ENCODE measurements at places on chromosomes 12 and 14.

- DNase-seq: peak; percentile 67
Observed at GRCh38 chr14:103528146-103528586, 830 bp upstream of the TRMT61A start.

- no peak for DNase-seq
Observed at GRCh38 chr14:99169776-99170356, 102.1 kb downstream of the BCL11B start.

- no peak for DNase-seq
Observed at GRCh38 chr12:77354766-77355362, 289.5 kb upstream of the E2F7 start.

- DNase-seq: no peak
Observed at GRCh38 chr14:60650373-60650961, 1.2 kb upstream of the SIX1 start.

DNA sequence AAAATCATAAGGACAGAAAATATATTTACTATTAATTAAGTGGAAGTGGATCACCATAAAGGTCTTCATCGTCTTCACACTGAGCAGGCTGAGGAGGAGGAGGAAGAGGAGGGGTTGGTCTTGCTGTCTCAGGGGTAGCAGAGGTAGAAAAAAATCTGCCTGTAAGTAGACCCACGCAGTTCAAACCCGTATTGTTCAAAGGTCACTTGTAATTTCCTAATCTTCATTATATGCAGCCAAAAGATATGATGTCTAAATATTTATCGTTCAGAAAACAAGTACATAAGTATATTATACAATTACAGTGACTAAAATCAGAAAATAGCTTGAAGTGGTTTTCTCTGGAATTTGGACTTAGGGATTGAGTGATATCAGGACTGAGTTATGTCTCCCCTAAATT, 72.1 kb downstream of the GTF2A1 start:
- DNase-seq: no peak

- no peak for DNase-seq
Observed at GRCh38 chr12:89731089-89731488, 22.5 kb upstream of the ATP2B1 start.

GRCh38 chr12:14252697-14253096, 112.8 kb upstream of the ATF7IP start:
- DNase-seq: no peak

DNA sequence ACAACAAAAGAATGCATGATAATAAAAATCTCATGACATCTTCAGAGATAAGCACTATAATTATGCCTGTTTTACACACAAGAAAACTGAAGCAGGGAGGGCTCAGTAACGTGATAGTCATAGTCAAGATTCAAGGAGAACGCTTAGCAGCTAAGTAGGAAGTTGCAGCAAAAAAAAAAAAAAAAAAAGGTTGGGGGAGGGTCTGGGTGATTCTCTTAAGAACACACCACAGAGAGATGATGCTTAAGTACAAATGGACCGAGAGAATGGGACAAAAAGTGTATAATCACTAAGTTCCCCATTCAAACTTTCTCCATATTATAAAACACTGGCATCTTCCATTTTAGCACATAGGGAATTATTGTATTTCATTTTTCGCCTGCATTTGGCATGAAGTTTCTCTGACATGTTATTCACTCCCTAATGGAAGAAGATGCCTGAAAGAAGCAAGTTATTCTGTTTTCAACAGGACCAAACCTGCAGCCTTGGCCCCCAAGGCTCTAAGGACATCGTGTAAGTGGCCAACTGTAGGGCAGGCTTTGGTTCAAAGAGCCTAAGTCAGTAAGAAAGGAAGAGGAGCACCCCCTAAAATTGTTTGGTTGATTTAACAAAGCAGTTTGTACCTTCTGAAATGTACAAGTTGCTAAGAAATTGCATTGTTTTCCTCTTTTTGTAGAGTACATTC, 142.9 kb upstream of the TMPO start:
- no peak for DNase-seq

GRCh38 chr12:12024911-12025682, 45.6 kb upstream of the BCL2L14 start:
- no peak for DNase-seq

DNA sequence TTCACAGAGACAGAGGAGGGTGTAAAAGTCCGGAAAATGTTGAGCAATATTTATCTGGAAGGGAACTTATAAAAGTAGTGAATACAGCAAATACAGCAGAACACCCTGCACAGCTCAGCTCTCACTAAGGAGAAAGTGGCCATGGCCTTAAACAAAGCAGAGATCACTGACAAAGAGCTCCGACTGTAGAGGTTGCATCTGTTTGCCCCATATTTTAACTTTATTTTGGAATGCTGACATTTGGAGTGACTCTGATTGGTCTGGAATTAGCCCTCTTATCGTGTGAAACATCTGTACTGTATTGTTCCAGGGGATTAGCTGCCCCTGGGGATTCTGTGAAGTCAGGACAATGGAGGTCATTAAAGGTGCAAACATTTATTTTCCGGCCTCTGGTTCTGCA, 1275.7 kb upstream of the FLRT2 start:
- DNase-seq: no peak

- DNase-seq: no peak
Observed at GRCh38 chr14:75242546-75243273, 35.9 kb upstream of the FOS start.

DNA sequence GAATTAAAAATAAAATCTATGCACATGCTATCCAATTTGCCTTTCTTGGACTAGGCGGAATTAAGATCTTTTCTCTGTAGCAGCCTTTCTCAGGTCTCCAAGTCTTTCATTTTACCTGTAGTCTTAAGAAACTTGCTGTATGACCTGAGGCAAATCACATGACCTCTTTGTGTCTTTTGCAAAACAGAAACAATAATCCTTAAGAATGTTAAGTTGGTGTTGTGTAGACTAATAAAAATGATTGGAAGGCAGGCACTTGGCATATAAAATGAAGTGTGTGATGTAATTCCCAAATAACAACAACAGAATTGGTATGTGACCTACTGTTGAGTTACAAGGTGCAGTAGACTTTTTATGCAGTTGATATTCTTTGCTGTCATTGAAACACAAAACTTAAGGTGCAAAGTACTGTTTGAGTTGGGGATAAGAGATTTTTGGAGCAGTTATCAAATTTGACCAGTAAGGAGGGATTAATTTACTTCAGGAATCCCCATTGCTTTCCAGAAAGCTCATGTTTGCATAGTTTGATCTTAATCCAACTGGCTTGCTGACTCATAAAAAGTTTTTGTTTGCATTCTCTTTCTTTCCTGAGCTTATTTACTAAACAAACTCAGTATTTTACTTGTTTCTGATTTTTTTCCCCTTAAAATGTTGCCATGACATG, 51.4 kb downstream of the SUSD6 start:
- DNase-seq: no peak

DNA sequence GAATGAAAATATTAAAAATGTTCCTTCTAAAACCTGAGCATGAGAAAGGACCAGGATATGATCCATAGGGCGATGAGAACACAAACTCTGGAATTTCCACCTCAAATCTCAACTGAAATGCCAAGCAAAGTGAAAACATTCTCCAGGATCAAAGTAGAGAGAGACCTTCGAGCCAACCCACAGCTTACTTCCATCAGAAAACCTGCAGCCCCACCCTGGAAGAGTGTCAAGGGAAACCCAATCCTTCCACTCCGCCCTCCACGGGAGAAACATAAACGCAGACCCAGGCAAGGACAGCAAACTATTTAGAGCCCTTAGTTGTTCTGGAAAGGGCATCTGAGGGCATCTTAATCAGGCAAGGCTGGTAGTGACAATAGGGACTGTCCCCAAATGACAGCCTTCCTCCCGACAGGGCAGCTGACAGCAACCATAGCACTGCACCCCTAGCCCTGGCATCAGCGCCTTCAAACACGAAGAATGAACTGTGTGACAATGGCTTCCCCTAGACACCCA, 21.8 kb downstream of the SLC15A4 start:
- DNase-seq: no peak

DNA sequence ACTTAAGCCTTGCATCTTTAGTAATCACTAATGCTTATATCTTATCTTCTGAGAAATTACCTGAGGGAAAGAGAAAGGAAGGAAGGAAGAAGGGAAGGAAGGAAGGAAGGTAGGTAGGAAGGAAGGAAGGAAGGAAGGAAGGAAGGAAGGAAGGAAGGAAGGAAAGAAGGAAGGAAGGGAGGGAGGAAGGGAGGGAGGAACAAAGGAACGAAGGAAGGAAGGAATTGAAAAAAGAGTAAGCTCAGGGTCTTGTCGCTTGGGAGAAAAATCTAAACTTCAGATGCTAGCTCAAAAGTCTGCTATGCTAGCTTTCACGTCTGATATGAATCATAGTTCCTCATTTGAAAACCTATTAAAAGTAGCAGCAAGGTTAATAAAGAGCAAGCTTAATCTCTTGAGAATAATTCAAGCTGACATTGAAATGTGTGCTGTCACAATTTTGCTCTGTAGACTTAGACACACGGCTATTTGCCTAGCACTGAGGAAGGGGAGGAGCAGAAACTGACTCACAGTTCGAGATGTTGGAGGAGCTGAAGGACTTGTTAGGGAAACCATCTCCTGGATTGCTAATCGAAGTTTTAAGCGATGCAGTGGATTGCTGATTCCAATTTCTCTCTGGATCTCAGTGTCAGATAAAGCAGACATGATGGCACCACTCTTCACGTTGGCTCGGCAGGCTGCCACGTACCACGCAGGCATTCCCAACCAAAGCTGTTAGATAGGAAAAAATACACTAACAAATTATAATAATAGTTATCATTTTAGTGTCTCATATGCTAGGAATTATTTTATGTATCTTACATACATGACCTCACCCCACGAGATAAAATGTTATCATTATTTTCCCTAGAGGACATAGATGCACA, 216.7 kb downstream of the ACSS3 start:
- no peak for DNase-seq

GRCh38 chr14:51849097-51849496, 11.3 kb upstream of the GNG2 start:
- no peak for DNase-seq

- no peak for DNase-seq
Observed at GRCh38 chr12:111573476-111573875, 25.6 kb downstream of the ATXN2 start.

GRCh38 chr14:72498646-72499045, 395.3 kb downstream of the DPF3 start:
- no peak for DNase-seq

DNA sequence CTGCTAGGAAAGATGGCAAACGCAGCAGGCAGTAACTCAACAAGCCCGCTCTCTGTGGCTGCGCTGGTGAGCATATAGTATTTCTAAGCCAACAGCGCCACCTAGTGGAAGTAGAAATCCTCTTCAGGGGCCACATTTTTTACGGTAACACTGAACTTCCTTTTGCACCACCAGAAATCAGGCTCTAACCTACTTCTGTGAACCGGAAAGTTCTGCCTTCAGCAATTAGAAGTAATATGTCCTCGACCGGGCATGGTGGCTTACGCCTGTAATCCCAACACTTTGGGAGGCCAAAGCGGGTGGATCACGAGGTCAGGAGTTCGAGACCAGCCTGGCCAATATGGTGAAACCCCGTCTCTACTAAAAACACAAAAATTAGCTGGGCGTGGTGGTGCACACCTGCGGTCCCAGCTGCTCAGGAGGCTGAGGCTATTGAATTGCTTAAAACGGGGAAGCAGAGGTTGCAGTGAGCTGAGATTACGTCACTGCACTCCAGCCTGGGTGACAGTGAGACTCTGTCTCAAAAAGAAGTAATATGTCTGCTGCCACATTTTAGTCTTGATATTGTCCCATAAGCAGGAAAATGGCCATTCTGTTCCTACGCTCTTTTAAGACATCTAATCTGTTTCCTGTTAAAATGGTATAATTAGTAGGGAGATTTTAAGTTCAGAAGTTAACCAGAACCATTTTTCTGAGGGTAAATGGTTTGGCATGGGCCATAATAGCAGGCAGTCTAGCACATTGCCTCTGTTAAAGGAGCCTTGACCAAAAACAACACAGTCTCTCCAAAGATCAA, 26.8 kb downstream of the APOBEC1 start:
- peak; percentile 88 for DNase-seq

DNA sequence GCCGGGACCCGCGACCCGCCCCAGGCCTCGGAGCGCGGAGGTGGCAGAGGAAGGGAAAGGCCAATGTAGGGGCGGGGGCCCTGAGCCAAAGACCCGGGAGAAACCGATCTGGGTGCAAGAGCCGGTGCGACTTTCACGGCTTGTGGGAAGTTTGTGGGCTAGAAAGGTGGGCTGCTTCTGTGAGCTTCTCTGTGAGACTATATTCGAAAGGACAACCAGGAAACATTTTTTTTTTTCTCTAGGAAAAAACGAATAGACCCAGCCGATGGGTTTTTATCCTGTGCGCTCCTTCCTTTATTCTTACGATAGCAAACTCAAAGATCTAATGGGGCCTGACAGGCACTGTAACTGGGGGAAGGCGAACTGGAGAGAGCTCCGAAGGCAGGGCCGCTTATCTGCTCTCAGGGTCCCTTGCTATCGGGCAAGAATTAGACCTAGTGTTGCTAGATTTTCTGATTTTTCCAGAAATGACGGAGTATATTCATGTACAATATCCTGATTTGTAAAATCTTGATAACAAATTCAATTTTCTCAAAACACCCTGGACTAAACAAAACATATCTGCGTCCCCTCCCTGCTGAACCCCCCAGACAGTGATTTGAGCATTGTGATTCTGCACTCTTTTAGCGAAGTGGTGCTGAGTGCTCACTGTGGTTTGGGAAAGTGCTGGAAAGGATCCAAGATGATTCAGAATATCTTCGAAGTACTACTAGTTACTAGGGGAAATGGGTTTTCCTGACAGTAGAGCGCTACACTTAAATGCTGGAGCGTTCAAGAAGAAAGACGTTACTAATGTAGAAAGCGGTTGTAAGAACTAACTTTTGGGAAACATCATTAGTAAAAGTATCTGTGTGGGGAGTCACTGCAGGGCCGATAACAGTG, 563 bp upstream of the STXBP6 start:
- DNase-seq: no peak

DNA sequence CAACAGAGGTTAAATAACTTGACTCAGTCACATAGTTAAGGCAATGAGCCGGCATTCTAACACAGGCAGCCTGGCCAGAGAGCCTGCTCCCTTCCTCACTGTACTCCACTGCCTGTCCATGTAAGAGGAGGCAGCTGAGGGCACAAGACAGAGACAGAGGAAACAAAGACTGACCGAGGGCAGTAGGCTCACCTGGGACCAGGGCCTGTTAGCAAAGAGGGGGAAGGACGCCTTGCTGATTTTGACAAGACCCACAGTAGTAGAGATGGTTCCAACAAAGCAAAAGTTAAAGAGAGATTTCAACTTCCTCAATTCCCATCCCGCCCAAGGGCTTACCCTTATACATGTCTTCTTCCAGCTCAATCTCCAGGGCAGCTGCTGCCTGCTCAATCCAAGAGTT, 26.5 kb downstream of the OTUB2 start:
- DNase-seq: no peak

DNA sequence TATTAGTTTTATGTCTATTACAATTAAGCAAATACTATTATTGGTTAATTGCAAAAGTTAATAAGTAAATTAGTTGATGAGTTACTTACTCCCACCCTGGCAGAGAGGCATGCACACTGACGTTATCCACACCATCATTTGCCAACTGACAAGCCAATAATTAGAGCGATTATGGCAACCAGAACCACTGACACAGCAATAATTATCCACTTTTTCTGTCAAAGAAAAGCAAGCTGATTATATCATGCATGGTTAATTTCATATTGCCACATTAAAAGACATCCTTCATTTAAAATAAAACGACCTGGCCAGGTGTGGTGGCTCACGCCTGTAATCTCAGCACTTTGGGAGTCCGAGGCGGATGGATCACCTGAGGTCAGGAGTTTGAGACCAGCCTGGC, 43.1 kb downstream of the STX2 start:
- no peak for DNase-seq
